ENCODE measurements at places on chromosomes 16 and 17.

DNA sequence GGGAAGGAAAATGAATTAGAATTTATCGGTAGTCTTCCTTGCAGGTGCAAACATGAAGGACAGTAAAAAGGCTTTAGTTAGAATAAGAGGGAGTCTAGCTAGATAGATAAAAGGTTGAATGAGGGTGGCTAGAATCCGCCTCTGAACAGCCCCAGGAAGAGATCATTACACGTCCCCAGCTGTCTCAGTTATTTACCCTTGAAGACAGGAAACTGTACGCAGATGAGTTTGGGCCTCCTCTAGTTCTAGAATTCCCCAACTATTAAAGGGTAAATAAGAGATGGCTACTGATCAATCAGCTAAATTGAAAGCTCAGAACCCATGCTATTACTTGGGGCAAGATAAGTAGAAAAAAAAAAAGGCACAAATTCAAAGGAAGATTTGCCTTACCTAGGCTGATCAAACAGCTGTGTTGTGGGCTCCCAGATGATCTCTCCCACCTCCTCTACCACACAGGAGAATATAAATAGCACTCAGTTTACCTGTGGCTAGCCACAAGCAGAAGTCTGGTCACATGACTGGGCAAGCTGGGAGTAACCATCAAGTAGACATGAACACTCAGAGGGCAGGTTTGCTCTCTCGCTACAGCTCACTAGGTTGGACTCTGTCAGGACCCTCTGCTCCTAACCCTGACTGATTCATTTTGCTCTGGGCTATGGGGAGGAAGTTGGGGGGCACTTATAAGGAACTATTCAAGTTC, 17.0 kb downstream of the FAM117A start:
- DNase-seq = no peak

DNA sequence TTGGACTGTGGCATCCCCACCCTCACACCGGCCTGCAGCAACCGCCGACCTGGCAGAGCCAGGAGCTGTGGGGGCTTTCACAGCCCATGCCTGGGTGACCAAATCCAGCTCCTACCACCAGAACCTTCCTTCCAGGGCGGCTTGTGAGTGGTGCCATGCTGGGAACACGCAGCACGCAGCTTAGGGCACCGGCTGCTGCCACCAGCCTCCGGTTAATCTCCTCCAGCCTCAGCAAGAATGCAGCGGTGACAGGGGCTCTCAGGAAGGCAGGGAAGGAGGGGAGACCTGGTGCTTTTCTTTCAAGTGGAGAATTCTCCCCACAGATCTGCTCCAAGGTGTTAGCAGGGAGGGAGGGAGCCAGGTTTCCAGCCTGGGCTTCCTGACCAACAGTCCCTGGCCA, 32.3 kb upstream of the ANKRD40CL start:
- no peak for DNase-seq

- DNase-seq = peak; percentile 47
Measured at GRCh38 chr16:83926726-83927397, 26.2 kb upstream of the OSGIN1 start.

- no peak for DNase-seq
Measured at GRCh38 chr16:795580-796229, 4.8 kb downstream of the GNG13 start.

DNA sequence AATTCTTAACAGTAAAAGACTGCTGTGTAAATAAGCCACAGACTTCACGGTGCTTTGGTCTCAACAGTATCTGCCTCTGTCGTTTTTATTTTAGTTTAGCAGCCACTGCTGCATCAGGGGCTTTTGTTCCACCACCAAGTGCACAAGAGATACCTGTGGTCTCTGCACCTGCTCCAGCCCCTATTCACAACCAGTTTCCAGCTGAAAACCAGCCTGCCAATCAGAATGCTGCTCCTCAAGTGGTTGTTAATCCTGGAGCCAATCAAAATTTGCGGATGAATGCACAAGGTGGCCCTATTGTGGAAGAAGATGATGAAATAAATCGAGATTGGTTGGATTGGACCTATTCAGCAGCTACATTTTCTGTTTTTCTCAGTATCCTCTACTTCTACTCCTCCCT, 7.9 kb downstream of the HERPUD1 start:
- DNase-seq = no peak

DNA sequence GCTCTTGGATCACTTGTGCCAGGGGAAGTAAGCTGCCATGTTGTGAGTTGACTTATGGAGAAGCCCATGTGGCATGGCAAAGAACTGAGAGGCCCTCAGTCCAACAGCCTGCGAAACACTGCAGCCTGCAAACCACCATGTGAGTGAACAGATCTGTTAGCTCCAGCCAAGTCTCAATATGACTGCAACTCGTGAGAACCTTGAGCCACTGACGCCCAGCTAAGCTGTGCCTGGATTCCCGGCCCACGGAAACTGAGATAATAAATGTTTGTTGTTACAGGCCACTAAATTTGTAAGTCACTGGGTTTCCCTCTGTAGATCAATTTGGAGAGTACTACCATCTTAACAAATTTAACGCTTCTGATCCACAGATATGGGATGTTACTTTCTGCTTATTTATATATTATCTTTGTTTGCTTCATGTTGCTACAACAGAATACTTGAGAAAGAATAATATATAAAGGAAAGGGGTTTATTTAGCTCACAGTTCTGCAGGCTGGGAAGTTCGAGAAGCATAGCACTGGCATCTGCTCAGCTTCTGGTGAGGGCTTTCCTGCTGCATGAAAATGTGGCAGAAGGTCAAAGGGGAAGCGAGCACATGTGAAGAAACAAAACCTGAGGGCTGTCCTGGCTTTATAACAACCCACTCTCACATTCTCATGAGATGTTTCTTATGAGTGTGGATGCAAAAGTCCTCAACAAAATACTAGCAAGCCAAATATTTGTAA, 29.4 kb upstream of the ATP2A3 start:
- DNase-seq = no peak

- DNase-seq = no peak
Measured at GRCh38 chr16:59950431-59950830, 1216.3 kb upstream of the GOT2 start.

DNA sequence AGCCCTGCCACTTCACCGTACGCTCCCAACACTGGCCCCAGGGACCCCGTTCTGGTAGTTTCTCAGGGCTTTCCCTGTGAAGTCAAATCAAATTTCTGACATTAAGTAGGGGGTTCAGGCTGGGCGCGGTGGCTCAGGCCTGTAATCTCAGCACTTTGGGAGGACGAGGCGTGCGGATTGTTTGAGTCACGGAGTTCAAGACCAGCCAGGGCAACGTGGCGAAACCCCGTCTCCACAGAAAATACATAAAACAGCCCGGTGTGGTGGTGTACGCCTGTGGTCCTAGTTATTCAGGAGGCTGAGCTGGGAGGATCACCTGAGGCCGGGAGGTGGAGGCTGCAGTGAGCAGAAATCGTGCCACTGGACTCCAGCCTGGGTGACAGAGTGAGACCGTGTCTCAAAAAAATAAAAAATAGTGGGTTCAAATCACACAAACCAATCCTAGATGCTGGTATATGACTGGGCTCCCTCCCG, 632 bp downstream of the CYBC1 start:
- peak; percentile 12 for DNase-seq

DNA sequence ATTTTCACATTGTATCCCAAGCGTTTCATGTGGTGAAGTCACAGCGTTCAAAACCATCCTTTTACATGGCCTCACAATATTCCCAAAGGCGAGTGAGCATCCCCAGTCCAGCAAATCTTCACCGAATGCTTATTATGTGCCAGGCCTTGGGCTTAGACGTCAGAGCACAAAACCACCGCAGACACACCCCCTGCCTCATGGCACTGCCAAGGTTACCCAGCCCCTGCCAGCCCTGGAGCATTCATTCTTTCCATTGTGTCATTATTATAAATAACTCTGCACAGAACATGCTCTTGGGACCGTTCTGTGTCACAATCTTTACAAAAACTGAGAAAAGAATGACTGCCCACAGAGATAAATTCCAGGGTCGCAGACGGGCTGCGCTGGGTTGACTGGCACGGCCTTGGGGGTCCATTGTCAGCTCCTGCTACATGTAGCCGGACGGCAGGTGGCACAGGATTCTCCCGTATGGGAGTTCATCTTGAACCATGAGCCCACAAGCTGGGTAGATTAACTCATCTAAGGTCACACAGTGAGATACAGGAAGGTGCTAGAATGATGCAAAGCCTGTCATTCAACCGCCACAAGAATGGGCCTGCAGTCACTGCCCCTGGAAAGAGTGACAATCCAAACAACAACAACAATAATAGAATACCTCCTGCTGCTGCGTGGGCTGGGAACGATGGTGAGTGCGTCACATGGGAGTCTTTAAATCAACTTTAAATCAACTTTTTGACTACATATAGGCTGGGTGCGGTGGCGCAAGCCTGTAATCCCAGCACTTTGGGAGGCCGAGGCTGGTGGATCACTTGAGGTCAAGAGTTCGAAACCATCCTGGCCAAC, 4.5 kb upstream of the NECAB2 start:
- DNase-seq = no peak

GRCh38 chr16:84475643-84476240, 28.7 kb downstream of the MEAK7 start:
- DNase-seq = no peak

- no peak for DNase-seq
Measured at GRCh38 chr16:53159781-53160436, 105.1 kb downstream of the CHD9 start.

- no peak for DNase-seq
Measured at GRCh38 chr16:61616088-61616487, 420.1 kb downstream of the CDH8 start.

DNA sequence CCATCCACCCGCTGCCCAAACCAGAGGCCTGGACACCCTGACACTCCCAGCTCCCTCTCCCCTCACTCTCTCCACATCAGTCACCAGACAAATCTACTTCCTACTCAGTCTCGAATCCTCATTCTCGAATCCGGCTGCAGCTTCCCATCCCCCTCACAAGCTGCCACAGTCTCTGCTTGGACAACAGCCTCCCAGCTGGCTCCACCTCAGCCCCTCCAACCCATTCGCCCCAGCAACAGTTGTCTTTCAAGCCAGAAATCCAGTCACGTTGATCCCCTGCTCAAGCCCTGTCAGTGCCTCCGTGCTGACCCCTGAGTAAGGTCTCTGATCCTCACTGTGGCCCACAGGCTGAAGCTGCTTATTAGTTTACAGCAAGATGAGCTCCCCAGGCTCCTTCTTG, 44.2 kb upstream of the MTSS2 start:
- no peak for DNase-seq

DNA sequence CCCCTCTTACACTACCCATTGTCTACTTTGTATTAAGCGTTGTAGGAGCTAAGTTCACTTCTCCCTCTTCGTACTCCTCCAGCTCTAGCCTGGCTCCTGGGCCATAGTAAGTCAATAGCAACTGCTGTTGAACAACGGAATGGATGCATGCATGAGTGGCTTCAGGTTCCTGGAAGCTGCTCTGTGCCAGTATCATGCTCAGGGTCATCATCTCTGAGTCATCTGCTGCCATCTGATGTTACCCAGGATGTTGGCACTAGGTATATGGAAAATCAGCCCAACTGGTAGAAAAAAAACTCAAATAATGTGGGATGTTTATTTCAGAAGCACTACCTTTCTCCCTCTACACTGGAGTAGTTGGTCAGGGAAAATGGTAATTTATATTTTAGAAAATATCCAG, 536.8 kb downstream of the NPIPA7 start:
- DNase-seq = no peak

GRCh38 chr16:12092544-12092921, 116.0 kb downstream of the SNX29 start:
- no peak for DNase-seq

GRCh38 chr17:8249621-8250500, 772 bp downstream of the PFAS start:
- no peak for DNase-seq

GRCh38 chr16:8575399-8575798, 14.9 kb downstream of the TMEM114 start:
- no peak for DNase-seq

DNA sequence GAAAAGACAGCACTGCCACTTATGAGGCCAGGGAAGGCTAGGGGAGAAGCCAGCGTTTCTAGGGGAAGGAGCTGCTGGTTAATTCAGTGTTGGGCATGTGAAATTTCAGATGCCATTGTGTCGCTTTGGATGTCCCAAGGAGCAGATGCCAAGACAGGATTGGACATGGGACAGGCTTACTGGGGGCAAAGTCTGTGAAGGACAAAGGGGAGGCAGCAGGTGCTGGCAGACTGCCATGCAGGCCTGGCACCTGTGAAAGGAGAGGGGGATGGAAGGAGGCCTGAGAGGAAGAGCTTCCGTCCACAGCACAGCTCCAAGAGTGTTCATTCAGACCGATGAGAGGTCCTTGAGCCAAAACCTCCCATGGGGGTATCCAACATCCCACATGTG, 255.5 kb upstream of the RPL38 start:
- DNase-seq = no peak

DNA sequence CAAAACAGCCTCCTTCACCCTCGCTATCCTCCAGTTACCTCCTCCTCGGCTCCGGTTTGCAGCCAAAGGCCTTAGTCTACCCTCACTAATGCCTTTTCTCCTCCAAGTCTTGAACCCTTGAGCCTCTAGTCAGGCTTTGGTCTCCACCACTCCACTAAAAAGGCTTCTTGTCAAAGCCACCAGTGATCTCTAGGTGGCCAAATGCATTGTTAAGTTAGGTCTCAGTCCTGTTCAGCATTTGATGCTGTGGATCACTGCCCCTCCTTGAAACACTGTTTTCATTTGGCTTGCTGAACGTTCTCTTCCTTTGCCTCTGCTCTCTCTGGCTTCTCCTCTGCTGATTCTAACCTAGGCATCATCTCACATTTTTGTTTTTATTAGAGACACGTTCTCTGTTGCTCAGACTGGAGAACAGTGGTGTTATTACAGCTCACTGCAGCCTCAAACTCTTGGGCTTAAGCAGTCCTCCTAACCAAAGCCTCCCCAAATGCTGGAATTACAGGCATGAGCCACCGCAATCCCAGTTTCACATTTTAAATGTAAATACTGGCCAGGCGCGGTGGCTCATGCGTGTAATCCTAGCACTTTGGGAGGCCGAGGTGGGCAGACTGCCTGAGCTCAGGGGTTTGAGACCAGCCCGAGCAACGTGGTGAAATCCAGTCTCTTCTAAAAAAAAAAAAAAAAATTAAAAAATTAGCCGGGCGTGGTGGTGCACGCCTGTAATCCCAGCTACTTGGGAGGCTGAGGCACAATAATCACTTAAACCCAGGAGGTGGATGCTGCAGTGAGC, 1.1 kb downstream of the SGF29 start:
- DNase-seq = no peak

- no peak for DNase-seq
Measured at GRCh38 chr16:66610111-66610820, 5.8 kb downstream of the CMTM3 start.

All from T-helper 9 cell (primary cell).